Retina (tissue), 1 donor: ENCODE measurements at places on chromosomes 16 and 17.

- no peak for DNase-seq
Measured at GRCh38 chr17:39156491-39156890, 5.1 kb upstream of the PLXDC1 start.

GRCh38 chr16:3027983-3028715 is 4.3 kb downstream of the THOC6 start:
- peak; percentile 86 for DNase-seq

- DNase-seq = no peak
Measured at GRCh38 chr16:27400751-27401620, 988 bp upstream of the IL21R start.

DNA sequence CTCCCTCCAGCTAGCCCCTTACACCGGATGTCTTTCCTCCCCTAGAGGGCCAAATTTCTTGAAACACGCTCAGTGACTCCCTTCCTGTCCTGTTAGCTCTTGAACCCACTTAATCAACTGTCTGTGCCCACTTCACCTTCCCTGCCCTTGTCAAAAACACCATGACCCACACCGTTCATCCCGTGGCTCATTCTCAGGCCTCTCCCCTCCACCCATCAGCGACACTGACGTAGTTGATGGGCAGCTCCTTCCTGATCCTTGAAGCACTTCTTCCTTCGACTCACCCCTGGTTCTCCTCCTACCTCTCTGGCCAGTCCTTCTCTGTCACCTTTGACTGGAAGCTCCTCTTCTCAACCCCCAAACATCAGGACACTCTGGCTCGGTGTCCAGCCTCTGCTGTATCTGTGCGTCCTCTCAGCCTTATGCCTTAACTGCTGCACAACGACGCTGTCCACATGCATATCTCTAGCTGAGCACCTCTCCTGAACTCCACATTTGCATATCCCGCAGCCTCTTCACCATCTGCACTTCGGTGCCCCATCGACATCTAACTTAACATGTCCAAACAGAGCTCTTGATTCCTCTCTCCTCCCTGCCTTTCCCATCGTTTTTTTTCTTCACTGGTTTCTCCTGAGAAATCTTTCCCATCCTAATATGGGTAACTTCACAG is 39.3 kb upstream of the CCDC182 start:
- DNase-seq = no peak

GRCh38 chr17:74972973-74973328 is 392 bp upstream of the HID1 start:
- peak; percentile 72 for DNase-seq

DNA sequence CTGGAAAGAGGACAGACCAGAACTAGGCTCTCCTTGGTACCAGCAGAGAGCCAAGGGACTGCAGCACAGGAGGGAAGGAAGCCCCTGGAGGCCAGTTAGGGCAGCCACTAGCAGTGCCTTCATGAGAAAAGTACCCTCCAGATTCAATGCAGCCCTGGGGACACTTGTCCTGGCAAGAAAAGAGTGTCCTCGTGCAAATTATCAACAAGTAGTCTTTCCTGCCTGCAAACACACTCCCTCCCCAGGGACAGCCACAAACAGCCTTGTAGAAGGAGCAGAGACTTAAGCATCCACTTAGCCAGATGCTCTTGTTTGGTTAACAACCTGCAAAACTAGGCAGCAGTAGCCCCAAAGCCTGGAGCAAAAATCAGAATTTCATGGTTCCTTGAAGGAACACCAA is 24.3 kb downstream of the CENPV start:
- DNase-seq = peak; percentile 14

- no peak for DNase-seq
Measured at GRCh38 chr17:15250135-15250860, 14.8 kb downstream of the PMP22 start.

- no peak for DNase-seq
Measured at GRCh38 chr17:81607431-81607830, 29.5 kb downstream of the NPLOC4 start.

DNA sequence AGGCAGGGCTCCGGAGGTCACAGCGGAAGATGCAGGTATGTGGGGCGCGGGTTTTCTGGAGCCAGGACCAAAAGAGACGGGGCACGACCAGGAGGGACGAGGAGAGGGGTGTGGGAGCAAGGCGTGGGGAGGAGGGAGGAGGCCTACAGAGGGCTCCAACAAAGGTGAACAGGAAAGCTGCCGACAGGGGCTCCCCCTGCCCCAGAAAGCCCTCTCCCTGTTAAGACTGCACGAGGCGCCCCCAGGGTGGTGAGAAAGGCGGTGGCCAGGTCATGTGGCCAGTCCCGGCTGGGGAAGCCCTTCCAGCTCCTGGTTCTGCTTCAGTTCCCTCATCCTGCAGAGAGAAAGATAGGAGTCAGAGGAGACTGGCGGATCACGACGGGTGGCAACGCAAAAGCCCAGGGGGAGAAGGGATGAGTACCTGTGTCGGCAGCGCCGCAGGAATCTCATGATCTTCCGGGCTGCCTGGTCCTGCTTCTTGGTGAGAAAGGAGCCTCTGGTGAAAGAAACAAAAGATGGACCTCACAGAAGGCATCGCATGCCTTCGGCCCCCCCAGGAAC is 949 bp upstream of the SPAG7 start:
- DNase-seq = peak; percentile 75

GRCh38 chr17:70021726-70022125 is 53.3 kb upstream of the KCNJ16 start:
- no peak for DNase-seq

DNA sequence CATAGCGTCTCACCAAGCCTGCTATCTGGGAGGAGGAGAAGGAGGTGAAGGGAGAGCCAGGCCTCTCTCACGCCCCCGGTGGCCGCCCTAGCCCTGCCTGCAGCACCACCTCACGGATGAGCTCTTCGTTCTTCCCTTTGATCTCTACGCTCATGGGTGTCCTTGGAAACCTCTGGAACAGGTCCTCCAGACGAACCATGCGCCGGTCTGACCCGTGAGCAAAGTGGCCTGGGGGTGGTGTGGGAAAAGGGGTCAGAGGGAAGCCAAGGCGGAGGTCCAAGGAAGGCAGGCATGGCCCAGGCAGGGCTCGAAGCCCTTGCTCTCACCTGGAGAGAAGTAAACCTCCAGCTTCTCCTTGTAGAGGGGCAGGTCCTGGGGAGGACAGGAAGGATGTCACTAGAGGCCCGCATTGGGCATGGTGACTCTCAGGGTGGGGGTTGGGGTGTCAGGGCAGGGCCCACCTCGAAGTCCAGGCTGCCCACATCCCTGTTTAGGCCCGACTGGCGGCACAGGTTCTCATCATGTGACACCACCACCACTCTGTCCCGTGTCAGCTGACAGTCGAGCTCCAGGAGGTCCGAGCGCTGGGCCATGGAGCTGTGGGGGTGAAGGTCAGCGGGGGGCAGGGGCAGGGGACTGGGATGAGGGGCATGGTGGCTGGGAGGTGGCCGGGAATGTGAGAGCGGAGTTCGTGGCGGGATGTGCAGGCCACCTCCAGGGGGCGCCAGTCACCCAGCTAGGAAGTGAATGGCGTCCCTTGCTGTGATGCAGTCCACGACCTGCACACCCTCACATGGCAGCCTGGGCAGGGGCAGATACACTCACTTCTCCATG is 923 bp downstream of the GDPD3 start:
- peak; percentile 17 for DNase-seq

DNA sequence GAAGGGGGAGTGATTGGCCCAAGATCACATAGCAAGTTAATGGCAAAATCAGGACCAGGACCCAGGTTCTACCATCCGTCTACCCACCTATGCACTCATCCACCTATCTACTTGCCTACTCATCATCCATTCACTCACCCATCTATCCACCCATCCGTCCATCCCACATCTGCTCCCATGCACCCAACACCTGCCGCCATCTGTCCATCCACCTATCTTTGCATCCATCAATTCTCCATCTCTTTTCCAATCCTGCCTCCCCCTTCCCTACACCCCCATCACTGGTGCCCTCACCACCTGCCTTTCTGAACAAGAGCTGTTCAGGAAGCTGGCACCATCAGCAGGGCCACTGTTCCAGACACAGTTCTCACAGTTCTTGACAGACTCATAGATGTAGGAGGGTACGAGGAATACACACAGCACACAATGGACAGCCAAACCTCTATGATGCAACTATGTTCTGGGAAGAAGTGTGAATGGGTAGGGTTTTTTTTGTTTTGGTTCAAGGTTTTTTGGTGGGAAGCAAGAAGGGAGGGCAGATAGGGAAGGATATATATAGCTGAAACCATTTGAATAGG is 4.5 kb downstream of the SAMD14 start:
- no peak for DNase-seq

- DNase-seq = no peak
Measured at GRCh38 chr16:11752856-11753255, 10.2 kb upstream of the TXNDC11 start.

DNA sequence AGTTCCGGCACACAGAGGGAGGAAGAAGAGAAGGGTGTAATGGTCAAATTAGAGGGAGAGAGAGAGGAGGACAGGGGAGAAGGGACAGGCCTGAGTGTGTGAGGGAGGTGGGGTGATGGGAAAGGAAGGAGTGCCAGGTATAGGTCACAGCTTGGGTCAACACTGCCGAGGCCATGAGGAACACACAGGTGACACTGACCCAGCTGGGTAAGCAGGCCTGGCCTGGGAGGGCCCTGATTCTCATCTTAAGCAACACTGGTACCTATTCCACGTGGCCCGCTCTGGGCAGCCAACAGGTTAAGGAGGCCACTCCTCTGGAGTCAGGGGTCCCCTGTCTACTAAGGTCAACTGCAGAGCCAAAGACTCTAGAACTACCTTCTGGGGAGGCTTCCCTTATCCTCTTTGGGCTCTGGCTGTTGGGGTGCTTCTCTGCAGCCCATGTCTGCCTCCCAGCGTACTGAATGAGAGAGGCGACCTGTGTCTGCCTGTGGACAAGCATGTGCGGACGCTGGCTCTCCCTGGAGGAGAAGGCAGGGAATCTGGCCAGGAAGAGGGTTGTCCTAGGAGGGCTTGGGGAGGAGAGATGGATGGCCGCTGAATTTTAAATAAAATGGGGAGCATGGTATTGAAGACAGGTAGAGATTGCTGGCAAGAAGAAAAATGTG is 57.6 kb downstream of the RGS9 start:
- DNase-seq = no peak

GRCh38 chr17:64270885-64271284 is 7.8 kb upstream of the TEX2 start:
- DNase-seq = no peak
